Stimulated activated CD8-positive, alpha-beta memory T cell treated with anti-CD3 and anti-CD28 coated beads, Interleukin-4, amount 100 ng/mL, for 1 hour (primary cell): ENCODE measurements at places on chromosomes 11 and 22.

DNA sequence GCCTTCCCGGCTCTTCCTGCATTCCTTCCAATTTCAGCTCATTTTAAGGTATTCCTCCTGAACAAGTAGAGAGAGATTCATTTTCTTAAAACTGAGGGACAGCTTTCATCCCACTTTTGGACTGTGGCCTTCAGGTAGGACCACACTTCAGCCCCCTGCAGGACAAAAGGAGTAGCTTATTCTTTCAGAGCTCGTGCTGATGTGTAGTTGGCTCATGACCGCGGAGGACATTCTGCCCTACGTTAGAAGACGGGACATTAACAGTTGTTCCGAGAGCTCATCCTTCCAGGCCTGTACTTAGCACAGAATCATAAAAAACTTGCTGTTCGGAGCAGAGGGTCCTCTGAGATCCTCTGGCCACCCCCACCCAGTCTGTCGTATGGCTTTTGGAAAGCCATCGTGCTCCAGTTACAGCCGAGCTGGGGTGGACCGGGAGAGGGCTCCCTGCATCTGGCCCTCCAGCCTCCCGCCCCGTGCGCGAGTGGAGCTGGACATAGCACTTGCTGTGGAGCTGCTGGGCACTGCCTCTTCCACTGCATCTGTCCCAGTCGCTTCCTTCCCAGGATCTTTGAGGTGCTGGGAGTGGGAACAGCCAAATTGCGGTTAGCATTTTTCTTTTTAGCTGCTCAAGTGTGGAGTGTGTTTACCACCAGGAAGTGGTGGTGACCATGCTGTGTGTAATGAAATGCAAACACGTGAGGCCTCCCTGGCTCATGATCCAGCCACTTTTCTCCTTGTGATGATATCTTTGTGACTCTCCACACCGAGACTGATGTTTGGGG lies 250.3 kb downstream of the TBC1D22A start:
- no peak for DNase-seq

DNA sequence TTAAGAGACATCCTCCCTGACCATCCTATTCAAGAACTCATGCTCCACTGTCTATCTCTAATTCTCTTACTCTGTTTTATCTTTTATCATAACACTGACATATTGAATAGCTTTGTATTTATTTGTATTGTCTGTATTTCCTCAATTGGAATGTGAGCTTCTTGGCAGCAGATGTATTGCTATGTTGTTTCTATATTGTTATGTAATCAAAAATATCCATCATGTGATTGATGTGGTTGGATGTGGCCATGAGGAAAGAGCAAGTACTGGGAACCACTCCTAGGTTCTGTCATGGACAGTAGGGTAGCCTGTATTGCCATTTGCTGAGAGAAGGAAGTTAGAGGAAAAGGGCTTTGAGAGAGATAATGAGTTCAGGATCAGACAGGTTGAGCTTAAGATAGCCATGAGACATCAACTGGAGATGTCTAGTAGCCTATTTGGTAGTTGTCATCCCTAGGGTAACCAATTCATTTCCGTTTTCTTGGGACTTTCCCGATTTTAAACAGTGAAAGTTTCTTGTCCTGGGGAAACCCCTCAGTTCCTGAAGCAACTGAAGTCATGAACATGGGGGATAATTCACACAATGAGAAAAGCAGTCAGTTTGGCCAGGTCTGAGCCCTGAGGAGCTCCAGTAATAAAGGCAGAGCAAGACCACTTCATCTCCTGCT lies 404.5 kb downstream of the INSC start:
- DNase-seq = no peak

DNA sequence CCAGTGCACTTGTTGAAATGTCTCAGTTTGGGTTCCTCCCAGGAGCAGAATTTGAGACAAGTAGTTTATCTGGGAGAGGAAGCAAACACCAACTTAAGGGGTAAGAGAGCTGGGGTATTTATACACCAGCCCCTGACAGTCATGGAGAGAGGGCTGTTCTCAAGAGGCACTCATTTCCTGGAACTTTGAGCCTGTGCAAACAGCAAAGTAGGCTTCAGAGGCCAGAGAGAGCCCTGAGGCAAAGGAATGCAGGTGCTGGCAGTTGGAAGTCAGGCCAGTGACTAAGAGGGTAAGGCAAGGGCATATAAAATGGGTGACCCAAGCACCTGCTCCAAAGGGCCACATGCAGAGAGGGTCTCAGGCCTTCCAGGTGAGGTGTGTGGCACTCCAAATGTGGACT lies 16.1 kb downstream of the MS4A18 start:
- no peak for DNase-seq

- DNase-seq = peak; percentile 48
Observed at GRCh38 chr22:19717691-19718455, 3.6 kb downstream of the SEPTIN5 start.

GRCh38 chr11:69925366-69926196 lies 106.4 kb upstream of the FGF3 start:
- DNase-seq = no peak

- DNase-seq = no peak
Observed at GRCh38 chr22:34390400-34390799, 470.1 kb upstream of the LARGE1 start.

- no peak for DNase-seq
Observed at GRCh38 chr22:27422442-27422841, 379.1 kb downstream of the MN1 start.

DNA sequence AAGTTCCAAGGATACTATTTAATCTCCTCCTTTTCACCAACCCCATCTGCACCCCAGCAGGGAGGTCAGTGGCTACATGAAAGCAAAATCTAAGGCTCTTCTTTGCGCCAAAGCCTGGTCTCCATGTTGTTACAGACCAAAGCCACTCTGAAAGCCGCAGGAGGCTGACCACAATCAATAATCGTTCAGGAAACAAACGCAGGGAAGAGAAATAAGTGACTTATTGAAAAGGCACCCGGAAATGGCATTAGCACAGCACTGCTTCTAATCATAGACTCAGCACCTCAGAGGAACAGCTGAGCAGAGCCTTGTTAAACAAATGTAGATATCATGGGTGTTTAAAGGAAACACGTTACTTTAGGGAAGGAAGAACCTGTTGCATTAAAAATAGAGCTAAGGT lies 183.9 kb downstream of the KIRREL3 start:
- DNase-seq = no peak

- DNase-seq = no peak
Observed at GRCh38 chr22:33919391-33920196, 682 bp downstream of the LARGE1 start.

DNA sequence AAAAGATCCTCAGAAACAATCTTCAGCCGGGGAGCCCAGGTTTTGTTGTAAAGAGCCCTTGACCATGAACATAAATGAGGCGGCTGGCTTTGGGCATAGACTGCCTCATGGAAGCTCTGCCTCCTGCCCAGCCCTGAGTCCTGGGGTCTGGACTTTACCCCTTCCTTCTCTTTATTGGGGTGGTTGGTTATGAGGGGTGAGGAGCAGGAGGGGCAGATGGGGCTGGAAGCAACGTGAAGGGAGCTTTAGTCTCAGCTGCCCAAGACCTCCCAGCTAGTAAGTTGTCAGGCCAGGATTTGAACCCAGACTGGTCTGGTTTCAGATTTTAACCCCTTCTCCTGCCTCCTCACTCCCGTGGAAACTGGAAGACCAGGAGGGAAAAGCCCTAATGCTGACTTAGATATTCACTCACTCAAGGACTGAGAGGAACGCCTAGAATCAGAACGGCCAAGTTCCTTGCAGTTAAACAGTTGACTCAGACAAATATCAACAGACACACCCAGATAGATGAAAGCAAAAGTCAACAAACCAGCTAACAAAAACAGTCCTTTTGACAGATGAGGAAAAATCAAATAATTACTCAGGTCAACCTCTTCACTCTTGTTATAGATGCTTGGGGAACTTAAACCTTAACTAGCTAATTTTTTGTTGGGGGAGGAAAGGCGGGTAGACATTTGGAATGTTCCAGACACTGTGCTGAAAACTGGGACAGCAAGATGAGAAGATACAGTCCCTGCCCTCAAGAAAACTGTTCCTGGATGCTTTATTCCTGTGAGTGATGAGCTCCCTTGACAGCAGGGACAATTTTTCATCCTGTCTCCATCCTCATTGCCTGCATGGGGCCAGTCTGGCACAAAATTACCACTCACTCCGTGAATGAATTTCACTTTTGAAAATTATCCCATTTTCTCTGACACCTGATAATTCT lies 20.8 kb upstream of the ARRB1 start:
- DNase-seq = no peak

DNA sequence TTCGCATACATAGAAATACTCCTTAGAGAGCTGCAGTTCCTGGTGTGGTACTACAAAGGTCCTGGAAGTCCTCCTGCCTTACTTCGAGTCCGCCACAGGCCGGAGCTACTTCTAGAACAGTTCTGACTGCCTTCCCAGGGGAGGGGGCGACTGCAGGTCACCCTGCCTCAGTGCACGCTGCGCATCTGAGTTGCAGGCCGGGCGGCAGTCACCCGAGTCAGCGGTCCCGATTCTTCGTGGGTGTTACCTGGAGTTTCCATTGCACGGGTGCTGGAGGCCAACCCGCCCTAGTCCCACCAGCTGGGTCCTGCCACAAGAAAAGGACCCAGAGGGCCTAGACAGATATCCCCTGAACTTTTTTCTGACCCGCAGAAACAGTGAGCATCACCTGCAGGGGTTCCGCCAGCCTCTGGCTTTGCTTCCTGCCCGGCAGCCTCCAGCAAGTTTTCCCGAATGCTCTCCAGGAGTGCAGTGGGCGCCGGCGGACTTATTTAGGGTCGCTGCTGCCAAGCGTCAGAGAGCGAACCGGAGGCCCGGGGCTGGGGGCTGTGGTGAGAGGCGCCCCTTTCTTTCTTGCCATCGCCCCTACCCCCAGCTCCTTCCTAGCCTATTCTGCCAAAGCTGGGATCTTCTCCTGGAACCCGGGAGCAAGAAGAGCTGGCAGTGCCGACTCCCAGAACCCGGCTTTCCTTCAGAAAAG lies 1.7 kb upstream of the CALCB start:
- no peak for DNase-seq

DNA sequence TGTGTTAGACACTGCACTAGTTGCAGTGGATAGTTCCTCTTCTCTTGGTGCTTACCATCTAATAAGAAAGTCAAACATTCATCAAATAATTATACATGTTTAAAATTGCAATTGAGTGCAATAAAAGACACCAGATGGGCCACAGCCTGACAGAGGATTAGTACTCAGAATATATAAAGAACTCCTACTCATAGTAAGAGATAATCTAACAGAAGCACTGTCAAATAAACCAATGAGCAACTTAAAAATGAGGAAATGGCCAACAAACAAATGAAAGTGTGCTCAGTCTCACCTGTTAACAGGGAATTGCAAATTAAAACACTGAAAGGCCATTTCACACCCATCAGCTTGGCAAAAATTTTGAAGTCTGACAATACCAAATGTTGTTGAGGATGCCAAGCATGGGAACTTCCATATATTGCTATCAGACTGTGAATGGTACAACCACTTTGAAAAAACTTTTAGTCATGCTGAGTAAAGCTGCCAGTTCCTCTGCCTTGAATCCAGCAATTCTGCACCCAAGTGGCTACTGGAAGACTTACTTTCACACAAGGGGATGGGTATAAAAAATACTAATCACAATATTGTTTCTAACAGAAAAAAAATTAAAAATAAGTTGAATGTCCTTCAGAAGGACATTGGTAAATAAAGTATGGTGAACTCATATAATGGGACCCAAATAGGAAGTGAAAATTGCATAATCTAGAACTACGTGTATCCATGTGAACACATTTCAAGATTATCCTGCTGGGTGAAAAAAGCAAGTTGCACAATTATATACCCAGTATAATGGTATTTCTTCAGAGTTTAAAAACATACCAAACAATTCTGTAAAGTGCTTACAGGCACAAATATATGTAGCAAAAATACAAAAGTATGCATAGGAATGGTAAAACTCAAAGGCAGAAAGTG lies 41.4 kb upstream of the CREB3L1 start:
- no peak for DNase-seq

DNA sequence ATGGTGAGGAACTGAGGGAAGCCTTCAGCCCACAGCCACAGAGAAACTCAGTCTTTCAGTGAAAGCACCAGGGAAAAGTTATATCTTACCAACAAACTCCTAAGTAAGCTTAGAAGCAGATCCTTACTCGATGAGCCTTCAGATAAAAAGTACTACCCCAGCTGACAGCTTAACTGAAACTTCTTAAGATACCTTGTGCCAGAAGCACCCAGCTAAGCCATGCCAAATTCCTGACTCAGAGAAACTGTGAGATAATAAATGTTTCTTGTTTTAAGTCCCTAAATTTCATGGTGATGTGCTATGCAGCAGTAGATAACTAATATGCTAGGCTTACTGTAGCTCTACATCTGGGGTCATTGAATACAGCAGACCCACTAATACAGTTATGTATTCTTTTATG lies 2025.0 kb downstream of the LRRC4C start:
- DNase-seq = no peak

- DNase-seq = no peak
Observed at GRCh38 chr11:118634431-118635236, 27.2 kb downstream of the PHLDB1 start.

DNA sequence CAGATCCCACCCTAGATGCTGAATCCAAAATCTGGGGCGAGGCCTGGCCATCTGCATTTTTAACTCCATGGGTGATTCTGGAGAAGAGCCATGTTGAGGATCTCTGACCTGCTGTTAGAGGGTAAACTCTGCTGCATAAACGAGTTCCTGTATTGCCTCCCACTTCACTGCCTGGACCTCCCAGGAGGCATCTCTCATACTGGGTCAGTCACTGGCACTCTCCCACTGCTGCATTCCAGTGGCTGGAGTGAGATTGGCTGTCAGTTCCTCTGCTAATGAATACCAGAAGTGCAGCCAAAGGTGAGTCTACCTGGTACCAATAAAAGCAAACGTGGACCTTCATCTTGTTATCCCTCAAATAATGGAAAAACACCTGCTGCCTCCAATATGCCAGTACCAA lies 10.3 kb downstream of the POLDIP3 start:
- DNase-seq = no peak

DNA sequence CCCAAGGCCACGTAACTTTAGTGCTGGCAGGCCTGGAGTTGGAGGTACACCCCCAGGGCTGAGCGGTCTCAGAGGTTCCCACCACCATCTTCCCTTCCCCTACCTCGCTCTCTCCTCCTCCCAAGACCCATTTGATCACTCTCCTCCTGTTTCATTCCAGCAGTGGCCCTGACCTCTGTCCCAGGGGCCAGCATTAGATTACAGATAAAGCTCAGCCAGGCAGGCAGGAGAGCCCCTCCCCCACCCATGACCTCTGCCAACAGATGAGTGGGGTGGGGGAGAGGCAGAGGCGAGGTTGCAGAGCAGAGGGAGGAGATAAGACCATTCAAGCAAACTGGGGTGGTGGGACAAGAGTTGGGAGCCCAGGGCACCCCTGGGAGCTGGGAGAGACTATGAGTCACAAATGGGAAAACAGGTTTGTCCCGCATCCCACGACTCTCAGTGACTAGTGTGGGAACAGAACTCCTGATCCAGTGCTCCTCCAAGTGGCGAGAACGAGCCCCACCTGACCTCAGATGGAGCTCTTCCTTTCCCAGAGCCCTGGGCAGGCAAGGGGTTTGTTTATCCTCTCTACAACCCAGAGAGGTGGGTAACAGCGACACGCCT lies 367.9 kb downstream of the MN1 start:
- no peak for DNase-seq

DNA sequence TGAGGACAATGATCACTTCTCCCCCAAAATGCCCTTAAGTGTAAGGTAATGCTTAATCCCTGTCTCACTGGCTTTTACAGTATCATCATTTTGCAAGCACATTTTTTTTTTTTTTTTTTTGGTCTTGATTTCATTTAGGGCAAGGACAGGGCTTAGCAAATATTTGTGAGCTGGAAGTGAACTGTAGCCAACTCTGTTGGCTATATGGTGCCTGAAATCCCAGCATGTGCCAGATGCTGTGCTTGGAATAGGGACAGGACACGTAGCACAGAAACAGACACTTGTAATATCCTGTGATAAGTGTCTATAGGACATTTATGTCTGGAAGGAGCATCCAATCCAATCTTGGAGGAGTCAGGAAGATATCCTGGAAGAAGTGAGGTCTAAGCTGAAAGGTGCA lies 198.3 kb downstream of the NAV2 start:
- no peak for DNase-seq
